Activated naive CD4-positive, alpha-beta T cell treated with anti-CD3 and anti-CD28 coated beads, Interleukin-2, amount 50 U/mL, for 72 hours (primary cell): ENCODE measurements at places on chromosomes 5 and 9. TPM values are rescaled to one million over a fixed set of nuclear protein-coding genes. Genes with fewer than 3 reads are reported as not detected.

DNA sequence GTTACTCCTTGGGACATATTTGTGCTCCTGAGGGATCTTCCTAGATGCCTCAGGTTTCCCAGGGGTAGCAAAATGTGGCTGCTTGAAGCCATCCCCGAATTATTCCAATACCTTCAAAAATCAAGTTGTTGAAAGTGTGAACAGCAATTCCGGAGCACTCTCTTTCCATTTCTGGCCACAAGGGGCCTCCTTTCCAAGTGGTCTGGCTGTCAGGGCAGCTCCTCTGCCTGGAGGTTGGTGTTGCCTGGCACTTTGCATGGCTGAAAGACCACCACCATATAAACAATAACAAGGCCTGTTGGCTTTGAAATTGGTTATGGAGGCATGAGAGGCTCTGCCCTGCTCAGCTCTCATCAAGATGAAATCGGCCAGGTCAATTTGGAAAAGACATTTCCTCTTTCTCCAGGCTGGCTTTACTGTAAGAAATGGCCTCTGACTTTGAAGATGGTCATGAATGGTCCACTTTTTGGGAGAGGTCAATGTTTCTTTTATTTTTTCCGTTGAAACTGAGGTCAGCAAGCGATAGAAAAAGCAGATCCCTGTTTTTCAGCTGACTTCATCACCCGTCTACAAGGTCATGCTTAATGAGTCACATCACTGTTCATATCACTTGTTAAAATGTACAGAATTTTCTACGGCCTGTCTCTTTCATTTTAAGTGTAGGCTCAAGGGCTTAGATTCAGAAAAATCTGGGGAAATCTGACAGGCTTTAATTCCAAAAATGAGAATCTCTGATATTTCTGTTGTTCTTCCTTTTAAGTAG, 481.1 kb upstream of the ZNF608 start:
- DNase-seq = no peak

DNA sequence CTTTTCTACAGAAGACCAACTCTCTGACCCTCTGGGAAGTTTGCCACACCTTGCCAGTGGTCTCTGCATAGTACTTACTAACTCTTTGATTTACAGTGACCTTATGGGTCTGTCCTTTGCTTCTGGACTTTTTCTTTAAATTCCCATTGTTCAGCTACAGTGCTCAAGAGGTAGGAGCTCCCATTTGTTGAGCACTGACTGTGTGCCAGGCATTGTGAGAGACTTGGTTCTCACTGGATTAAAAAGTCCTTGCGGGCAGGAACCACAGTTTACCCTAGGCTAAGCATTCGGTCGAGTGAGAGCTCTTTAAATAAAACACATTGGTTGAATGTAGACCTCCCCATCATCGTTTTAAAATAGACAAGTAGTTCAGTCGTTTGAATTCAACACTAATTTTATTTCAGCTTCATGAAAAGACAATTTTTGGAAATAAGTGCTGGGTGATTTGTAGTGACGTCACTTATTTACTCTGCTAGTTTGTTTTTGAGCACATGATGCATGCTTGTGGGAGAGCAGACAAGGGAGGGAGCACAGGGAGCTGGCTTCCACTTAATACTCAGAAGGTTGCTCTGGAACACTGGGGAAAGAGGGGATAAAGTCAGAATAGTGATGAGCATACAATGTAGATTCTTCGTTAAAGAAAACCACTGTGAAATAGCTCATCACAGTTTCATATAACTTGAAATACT, 27.1 kb downstream of the RASGRF2 start:
- no peak for DNase-seq

DNA sequence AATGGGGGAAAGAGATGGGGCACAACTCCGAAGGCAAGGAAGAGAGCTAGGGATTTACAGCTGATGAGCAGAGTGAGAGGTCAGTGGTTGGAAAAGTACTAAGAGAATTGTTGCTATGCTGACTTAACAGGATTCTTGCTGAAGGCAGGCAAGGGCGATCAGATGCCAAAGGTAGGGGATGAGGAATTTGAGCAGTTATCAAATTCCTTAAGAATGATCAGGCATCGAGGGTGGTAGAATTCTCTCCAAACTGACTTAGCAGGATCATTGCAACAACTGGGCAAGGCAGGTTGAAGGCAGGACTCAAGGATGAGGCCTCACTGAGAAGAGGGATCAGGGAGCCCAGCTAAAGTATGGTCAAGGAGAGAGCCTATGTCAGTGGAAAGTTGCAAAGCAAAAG, 171.0 kb downstream of the HSD17B3 start:
- no peak for DNase-seq

GRCh38 chr5:37838152-37838932, 1.5 kb downstream of the GDNF start:
- DNase-seq = peak; percentile 7

- no peak for DNase-seq
Observed at GRCh38 chr5:12141496-12141895, 237.2 kb upstream of the CTNND2 start.

DNA sequence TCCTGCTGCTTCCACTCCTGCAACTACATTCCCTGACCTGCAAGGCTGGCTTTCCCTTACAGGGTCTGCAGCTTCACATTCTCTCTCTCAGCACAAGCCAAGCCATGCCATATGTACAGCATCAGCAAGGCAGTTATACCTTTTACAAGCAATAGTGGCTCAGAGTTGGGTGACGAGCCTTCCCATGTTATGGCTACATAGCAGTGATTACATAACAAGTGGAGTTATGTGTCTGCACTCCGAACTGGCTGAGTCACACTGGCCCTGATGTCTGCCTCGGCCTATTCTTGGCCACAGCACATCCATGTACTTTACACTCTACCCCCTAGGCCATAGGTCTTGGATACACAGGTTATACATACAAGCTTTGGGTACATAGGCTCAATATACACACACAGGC, 52.0 kb upstream of the SNCAIP start:
- DNase-seq = no peak

- no peak for DNase-seq
Observed at GRCh38 chr5:153903321-153903720, 135.4 kb downstream of the FAM114A2 start.

GRCh38 chr5:108747111-108747773, 455 bp upstream of the FER start:
- no peak for DNase-seq

DNA sequence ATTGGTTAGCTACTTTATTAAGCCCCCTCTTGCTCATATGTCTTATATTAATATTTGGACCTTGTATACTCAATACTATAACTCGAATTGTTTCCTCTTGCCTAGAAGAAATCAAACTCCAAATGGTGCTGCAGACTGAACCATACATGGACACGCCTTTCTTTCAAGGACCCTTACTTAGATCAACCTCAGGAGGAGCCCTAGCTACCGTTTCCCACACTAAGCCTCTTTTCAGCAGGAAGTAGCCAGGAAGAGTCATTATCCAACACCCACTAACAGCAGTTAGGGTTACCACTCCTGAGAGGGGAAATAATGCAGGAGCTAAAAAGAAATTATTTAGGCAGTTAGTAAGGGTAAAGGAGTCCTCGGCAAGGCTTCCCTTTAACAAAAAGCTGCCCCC, 243.8 kb upstream of the PUM3 start:
- no peak for DNase-seq

- peak; percentile 65 for DNase-seq
Observed at GRCh38 chr9:20623021-20623747, 885 bp upstream of the MLLT3 start.

DNA sequence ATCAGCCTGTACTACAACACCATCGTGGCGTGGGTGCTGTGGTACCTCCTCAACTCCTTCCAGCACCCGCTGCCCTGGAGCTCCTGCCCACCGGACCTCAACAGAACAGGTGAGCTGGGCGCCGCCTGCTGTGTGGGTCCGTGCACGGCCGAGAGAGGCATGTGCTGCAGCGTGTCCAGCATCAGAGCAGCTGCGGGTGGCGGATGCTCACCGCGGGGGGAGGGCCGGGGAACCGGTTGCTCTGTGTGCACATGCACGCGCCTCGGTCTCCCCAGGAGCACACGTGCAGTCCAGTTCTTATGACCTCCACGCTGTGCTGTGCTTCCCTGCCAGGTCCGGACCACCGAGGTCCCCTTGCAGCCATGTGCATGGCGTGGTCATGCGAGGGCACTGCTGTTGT, 7.6 kb downstream of the SLC6A18 start:
- DNase-seq = no peak

DNA sequence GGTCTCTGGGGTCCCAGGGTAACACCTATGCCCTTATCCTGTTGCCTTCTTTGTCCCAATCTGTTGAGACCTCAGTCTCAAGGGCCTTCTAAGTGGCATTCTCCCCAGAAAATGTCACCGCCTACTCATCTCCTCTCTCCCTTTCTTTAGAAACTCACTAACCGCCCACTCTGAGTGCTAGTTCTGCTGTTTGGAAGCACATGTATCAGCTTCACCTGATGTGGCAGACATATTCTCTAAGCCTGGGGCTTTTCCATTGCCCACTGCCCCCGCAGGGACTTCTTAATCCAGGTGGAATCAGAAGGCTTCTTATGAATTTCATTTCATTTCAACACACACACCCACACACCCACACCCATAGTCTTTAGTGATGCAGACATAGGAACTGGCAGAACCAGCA, 165.1 kb downstream of the ASTN2 start:
- DNase-seq = no peak

- no peak for DNase-seq
Observed at GRCh38 chr5:19928562-19929421, 59.2 kb downstream of the CDH18 start.

DNA sequence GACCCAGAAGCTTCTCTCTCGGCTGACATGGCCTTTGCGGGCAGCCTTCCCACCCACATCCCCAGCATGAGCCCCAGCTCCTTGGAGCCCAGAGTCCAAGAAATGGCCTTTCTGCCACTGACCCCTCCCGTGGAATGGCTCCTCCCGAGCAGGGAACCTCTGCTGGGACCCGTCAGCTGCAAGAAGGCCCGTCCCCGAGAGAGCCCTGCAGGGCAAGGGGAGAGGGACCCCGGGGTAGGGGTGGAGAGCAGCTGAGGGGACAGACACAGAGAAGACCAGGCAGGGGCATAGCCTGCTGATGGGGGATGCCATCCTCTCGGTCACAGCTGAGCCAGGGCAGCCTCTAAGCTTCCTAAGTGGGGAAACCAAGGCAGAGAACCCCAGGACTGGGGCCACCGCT, 11.2 kb upstream of the NOTCH1 start:
- no peak for DNase-seq

Gene FABP6
- not detected for total RNA-seq

Gene RAB3C
- total RNA-seq = not detected

Gene SPINK5
- not detected for total RNA-seq

Gene TAF11L5
- total RNA-seq = not detected

Gene ACTBL2
- not detected for total RNA-seq

Gene C5orf52
- total RNA-seq = not detected

Gene CCNJL
- total RNA-seq = 0.07 TPM

Gene CDH9
- total RNA-seq = not detected

Gene NSUN2
- 50.6 TPM for total RNA-seq

Gene F12
- 9.8 TPM for total RNA-seq

Gene TMEM171
- total RNA-seq = not detected

Gene ZNF618
- total RNA-seq = 0.09 TPM

Gene CDH6
- total RNA-seq = not detected

Gene FOXI1
- not detected for total RNA-seq

Gene STK32A
- not detected for total RNA-seq

Gene RICTOR
- 32.8 TPM for total RNA-seq

Gene IL5
- not detected for total RNA-seq

Gene SPINK4
- total RNA-seq = not detected

Gene PCDHA5
- total RNA-seq = not detected
